ENCODE measurements at places on chromosomes 13 and 19. TPM values are rescaled to one million over a fixed set of nuclear protein-coding genes. Genes with fewer than 3 reads are reported as not detected.

Gene F2RL3
- total RNA-seq, result not detected

Gene OR7A5
- total RNA-seq, result not detected

Gene GAPDHS
- not detected for total RNA-seq

Gene OR7C1
- total RNA-seq, result not detected

Gene CEBPG
- total RNA-seq, result 29.6 TPM

Gene LRG1
- total RNA-seq, result 0.35 TPM

Gene IL11
- total RNA-seq, result 0.18 TPM

Gene SPACA4
- not detected for total RNA-seq

Gene JUND
- 311 TPM for total RNA-seq

Gene ZNF616
- 15.7 TPM for total RNA-seq

Gene ZNF229
- 1.2 TPM for total RNA-seq

Gene SRRM5
- total RNA-seq, result 0.37 TPM

Gene PLEKHA4
- 10.9 TPM for total RNA-seq

Gene PLIN4
- not detected for total RNA-seq

Gene NLRP11
- total RNA-seq, result 0.05 TPM

Gene MCEMP1
- not detected for total RNA-seq

Gene ZNF560
- not detected for total RNA-seq

Gene CEACAM4
- not detected for total RNA-seq

Gene B9D2
- 4.0 TPM for total RNA-seq

Gene MAU2
- 33.3 TPM for total RNA-seq

Gene ADPRHL1
- total RNA-seq, result 0.25 TPM

Gene CD70
- 3.6 TPM for total RNA-seq

Gene PSPN
- total RNA-seq, result 1.8 TPM

Gene MEF2B
- total RNA-seq, result 2.1 TPM

Gene CDX2
- not detected for total RNA-seq

Gene WDR62
- total RNA-seq, result 14.3 TPM

Gene CPT1C
- 1.6 TPM for total RNA-seq

Gene GTF2F1
- 60.9 TPM for total RNA-seq

Gene TGFB1
- total RNA-seq, result 99.0 TPM

Gene KLK12
- total RNA-seq, result not detected

Gene SAMD1
- total RNA-seq, result 72.9 TPM

Gene SERPINE3
- total RNA-seq, result not detected

Gene IGFL2
- not detected for total RNA-seq

Gene BICRA
- total RNA-seq, result 9.8 TPM

Gene DAND5
- 0.25 TPM for total RNA-seq

Gene IL17D
- 0.21 TPM for total RNA-seq

Gene PDX1
- not detected for total RNA-seq

Gene LILRB4
- total RNA-seq, result not detected

Gene CATSPERD
- total RNA-seq, result not detected

Gene SMIM44
- not detected for total RNA-seq

Gene CYP4F22
- 0.80 TPM for total RNA-seq

Gene CYP4F8
- not detected for total RNA-seq

Gene ZNF577
- 7.2 TPM for total RNA-seq

Gene TSHZ3
- total RNA-seq, result 1.6 TPM

Gene IZUMO2
- total RNA-seq, result not detected

Gene CLEC17A
- total RNA-seq, result 2.5 TPM

Gene SHD
- not detected for total RNA-seq

Gene ACER1
- total RNA-seq, result not detected
